ENCODE measurements at places on chromosomes 2 and 18.

- DNase-seq = no peak
These were observed 359.1 kb upstream of the SPRED2 start for GRCh38 chr2:65791404-65791975.

GRCh38 chr2:16726577-16726976 lies 60.9 kb upstream of the CYRIA start:
- no peak for DNase-seq

- no peak for DNase-seq
These were observed 8.2 kb upstream of the INPP1 start for GRCh38 chr2:190335225-190335559.

DNA sequence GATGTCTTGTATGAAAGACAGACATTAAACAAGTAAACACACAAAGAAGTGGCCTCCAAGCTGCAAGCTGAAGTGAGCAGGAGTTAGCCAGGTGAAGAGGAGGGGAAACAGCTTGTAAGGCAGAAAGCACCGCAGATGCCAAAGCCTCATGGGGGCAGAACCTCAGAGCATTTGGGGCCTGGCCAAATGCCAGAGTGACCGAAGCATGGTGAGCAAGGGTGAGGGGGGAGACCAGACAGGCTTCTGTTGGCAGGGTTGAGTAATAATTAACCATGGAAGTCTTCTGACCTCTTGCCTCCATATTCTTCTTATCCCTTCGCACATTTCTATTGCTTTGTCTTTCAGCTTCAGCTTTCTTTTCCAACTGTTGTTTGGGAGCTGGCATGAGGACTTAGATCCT lies 5.6 kb downstream of the QPCT start:
- DNase-seq = no peak

DNA sequence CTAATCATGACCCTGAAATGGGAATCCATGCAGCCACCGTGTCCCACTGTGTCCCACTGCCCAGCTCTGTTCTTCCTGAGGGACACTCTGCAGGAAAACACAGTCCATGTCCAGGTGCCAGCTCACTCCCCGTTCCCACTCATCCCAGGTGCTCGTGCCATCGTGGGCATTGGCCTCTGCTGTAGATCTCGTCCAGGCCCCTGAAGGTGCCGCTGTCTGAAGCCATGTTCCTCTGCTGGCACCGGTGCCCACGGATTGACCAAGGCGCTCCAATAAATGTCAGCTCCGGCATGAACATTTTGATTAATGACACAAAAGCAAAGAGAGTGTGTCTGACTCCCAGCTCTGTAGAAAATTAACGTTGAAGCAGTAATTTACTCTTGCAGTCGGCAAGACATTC lies 280.1 kb upstream of the SALL3 start:
- DNase-seq = no peak

DNA sequence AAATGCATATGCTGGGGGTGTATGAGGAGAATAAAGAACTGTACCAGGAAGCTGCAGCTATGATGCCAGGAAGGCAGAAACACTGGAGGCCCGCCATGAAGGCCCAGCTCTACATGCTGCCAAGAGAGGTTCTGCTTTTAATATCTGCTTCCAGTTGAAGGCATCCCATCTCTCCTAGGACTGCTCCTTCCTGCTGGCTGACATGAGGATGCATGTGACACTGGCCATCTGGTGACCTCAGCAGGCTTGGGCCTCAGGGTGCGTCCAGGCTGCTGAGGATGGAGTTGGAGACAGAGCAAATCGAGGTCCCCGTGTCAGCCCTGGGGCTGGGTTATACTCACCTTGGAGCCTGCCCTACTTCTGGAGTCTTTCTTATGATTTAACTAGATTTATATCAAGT lies 49.0 kb downstream of the PSMG2 start:
- no peak for DNase-seq

DNA sequence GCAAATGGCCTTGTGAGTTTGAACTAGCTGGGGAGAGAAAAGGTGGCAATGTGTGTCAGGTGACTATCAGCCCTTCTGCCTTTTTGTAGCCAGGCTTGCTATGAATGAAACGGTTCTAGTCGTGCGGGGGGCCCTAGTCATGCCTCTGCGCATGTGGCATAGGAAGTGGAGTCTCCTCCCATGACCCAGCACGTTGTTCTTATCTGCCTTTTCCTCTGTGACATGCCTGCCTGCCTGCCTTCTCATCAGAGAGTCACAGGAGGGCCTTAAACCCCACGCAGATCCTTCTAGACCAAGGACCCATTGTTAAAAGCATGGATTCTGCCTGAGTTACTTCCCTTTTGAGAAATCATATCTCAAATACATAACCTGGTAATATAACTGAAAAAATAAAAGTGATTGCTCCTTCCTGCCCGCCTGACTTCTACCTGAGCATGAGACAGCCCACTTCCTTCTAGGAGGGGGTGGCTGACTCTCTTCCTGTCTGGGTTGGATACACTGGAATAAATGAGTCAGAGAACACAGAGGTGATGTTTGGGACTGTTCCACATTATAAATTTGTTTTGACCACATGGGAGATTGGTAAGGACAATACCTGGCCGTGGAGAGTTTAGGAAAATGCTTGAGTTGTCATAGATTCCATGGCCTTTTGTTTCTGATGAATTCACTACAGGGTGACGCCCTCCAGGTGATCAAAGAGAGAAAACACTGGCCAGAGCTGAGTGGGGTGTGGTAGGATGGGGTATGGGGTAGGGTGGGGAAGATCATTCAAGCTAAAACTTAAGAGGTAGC lies 49.8 kb downstream of the FBLN7 start:
- peak; percentile 87 for DNase-seq

GRCh38 chr2:55011831-55012671 lies 38.2 kb downstream of the RTN4 start:
- peak; percentile 26 for DNase-seq

DNA sequence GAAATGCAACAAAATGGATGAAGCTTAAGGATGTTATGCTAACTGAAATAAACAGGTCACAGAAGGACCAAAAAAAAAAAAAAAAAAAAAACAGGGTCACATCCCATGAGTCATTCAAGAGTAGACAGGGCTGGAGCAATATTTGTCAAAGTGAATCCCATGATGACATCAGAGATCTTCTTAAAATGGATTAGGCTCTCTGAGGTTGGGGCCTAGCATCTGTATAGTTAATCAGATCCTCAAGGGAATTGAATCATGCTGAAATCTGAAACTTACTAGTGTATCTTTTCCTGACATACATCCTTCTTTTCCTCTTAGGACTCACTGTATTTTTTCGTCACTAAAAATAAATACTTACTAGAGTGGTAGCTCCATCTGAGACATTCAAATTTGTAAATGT lies 380.6 kb upstream of the NXPH2 start:
- peak; percentile 45 for DNase-seq

GRCh38 chr2:217900010-217900779 lies 102.6 kb downstream of the TNS1 start:
- peak; percentile 83 for DNase-seq

GRCh38 chr2:54473851-54474250 lies 17.7 kb downstream of the SPTBN1 start:
- no peak for DNase-seq

DNA sequence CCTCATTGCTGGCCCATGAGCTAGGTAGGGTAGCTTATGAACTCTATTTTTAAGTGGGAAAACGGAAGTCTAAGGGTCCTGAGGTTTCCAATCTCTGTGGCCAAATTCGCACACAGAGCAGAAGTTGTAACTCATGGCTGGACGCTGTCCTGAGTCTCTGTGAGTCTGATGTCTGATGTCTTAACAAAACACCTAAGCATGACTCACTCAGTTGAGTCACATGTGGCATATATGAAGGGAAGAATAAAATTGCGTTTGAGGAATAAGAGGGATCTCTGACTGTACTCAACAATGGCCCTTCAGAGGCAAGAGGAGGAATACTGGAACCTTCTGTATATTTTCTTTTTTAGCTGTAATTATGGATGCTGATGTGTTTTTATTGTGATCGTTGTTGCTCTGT lies 569.7 kb downstream of the RIT2 start:
- peak; percentile 90 for DNase-seq

DNA sequence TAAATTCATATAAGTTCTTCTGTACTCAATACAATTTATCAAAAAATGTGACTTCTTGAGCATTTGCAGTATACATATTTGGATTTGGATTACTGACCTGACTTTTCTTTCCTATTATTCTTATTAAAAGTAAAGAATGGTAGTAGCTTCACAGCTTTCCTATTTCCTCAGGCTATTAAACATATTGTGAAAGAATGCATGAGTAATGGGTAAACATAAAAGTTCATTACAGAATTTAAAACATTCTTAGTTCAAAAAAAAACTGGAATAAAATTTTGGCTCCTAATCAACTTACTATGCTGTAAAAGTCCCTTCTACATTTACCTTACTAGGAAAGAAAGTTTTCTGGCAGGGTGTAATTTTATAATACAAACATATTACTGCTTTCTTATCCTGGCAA lies 27.3 kb upstream of the C2orf66 start:
- DNase-seq = peak; percentile 88

GRCh38 chr18:1412655-1413322 lies 508.1 kb downstream of the ADCYAP1 start:
- peak; percentile 1 for DNase-seq

GRCh38 chr2:240760576-240761246 lies 59.3 kb downstream of the KIF1A start:
- no peak for DNase-seq

GRCh38 chr18:69956057-69956456 lies 8.4 kb upstream of the CD226 start:
- DNase-seq = no peak

DNA sequence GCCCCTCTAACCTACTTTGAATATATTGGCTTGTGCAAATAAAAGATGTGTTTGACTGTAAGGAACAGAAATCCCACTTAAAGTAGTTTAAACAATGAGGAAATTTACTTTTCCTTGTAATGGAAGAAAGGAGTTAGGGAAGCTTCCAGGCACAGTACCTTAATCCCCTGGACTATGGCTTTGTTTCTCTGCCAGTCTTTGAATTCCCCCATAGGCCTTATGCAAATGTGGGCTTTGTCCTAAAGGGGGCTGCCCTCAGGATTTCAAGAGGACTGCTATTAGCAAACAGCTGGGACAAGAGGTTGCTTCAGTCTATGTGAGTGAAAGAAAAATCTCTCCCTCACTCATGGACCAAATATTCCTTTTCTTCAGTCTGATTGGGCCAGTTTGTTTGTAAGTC lies 255.1 kb upstream of the THSD7B start:
- DNase-seq = no peak

DNA sequence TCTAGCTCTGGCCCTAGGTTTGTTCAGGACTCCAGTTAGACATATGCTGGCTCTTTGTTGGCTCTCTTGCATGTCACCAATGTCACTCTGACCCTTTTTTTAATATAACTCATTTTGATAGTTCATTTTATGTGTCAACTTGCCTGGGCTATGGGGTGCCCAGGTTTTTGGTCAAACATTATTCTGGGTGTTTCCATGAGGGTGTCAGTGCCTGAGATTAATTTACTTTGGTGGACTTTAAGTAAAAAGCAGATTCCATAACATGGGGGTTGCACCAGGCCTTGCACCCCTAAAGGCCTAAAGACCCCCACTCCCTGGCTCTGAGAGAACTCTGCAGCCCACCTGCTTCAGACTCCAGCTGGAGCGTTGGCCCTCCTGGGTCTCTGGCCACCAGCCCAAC lies 48.1 kb upstream of the SNTG2 start:
- DNase-seq = no peak

DNA sequence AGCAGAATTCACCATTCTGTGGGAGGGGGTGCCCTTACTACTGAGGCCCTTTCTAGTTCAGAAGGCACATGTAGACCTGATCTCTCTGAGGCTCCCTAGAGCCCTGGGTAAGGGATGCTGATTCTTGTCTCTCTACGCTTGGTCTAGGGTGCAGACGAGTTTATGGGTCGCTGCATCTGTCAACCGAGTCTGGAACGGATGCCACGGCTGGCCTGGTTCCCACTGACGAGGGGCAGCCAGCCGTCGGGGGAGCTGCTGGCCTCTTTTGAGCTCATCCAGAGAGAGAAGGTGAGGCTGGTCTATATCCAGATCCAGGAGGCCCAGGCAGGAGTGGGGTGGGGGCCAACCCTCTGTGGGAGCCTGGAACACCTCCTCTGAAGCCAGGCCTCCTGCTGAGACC lies 147.2 kb downstream of the DYSF start:
- no peak for DNase-seq

- no peak for DNase-seq
These were observed 215.2 kb downstream of the VAPA start for GRCh38 chr18:10128921-10129501.

DNA sequence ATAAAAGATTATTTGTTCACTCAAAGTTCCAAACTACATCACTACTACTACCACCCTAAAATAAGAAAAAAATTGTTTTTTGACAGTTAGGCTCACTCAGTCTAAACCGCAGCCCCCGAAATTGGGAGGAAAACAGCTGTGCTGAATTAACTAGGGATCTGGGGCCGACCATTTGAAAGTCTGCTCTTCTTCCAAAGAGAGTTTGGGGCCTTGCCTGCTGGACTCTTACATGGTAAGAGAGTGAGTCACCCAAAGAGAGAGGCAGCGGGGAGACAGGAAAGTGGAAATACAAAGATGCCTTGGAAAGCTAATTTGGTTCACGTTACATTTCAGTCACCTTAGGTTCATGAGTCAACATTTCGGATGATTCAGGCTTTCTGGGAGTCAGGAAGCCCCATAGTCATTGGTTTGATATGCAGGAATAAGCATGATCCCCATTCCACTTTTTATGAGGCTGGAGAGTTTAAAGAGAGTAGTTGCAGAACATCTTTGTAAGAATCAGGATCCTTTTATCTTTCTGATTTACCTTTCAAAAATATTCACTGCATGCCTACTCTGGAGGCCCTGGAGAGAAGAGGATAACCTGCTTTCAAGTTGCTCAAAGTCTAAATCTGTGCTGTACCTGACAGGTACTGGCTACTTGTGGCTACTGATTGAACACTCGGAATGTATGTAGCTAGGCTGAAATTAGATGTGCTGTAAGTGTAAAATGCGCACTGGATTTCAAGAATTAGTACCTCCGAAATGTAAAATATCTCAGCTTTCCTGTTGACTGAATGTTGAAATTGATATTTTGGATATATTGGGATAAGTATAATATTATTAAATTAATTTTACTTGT lies 995 bp upstream of the RTN4 start:
- peak; percentile 100 for DNase-seq

DNA sequence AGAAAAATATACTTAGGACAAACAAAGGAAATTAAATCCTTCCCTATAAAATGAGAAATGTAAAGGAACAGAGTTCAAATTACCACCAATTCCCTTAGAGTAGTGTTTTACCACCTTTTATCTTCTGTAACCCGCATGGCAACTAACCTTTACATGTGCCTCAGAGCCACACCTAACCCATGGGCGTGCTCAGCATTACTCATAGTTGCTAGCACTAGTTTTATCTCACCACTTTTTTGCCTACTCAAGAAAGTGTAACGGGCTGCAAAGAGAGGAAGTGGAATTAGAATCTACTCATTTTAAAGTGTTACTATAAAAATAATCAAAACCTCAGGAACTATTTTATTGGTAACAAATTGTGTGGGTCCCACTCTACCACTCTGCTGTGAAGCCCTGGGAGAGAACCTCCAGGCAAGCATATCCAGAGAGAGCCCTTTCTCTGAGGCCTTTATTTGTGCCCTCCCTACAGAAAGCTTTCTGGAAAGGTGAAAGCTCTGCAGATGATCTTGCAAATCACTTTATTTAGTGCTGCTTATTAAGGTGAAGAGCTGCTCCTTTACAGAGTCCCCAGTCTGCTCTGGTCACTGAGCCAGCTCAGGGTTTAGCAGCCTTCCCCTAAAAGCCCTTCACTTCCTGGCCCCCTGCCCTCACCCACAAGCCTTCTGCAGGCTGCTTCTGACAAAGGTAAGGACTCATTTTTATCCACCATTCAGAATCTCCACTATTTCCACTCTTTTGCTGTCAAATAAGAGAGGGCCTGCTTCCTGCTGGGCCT lies 98.8 kb downstream of the TRABD2A start:
- DNase-seq = peak; percentile 86

All from bronchial epithelial cell (primary cell).